ENCODE measurements at places on chromosomes 11 and 22. TPM values are rescaled to one million over a fixed set of nuclear protein-coding genes. Genes with fewer than 3 reads are reported as not detected.

DNA sequence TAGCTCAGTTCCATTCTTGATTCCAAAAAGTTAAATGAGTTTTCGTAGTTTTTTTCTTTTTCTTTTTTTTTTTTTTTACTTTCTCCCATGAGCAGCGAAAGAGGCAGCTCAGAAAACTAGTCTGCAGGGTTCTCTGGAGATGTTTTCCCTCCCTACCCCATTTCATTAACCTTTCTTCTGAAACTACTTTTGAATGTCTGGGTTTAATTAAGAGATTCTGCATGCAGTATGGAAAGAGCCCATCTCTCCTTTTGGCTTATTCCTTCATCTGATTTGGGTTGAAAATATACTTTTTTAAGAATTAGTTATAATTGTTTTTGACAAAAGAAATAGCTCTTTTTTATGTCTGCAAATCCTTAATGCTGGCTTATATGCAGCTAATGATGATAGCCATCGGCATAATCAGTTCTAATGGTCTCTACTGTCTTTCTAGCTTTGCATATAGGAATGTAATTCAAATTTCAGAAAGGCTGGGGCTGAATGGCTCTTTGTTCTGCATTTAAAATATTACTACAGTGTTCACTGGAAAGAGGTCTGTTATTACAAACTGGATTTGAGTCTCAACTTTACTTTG lies 265.3 kb downstream of the FAT3 start:
- no peaks in the 10 kb centered on the region for H3K36me3 ChIP-seq
- no peaks in the 10 kb centered on the region for H3K27me3 ChIP-seq
- no peak for DNase-seq
- H3K27ac ChIP-seq = no peak overlapping the region
- H3K4me1 ChIP-seq = no peaks in the 10 kb centered on the region
- no peak overlapping the region for H3K4me3 ChIP-seq

DNA sequence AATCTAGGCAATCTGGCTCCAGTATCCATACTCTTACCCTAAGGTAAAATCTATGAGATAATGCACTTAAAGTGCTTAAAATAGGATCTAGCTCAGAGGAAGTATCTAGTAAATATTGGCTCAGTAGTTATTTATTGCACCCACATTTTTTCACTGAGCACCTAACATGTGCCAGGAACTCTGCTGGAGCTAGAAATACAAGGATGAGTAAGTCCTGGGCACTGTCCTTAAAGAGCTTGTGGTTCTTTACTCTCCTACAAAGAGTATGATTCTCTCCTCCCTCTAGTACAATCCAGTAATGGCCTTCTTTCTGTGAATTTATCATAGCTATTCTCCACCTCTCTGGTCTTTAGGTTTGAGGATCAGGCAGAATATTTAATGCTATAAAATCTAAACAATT lies 59.2 kb downstream of the DEUP1 start:
- no peaks in the 10 kb centered on the region for H3K36me3 ChIP-seq
- no peak overlapping the region for H3K27ac ChIP-seq
- no peak for DNase-seq
- no peak overlapping the region for H3K4me3 ChIP-seq
- peaks cover 11% of the 10 kb centered on the region for H3K27me3 ChIP-seq
- no peaks in the 10 kb centered on the region for H3K4me1 ChIP-seq

GRCh38 chr11:6531267-6531752 lies 34.2 kb downstream of the DNHD1 start:
- H3K27ac ChIP-seq = no peak overlapping the region
- H3K4me1 ChIP-seq = peaks cover 12% of the 10 kb centered on the region
- peaks cover 34% of the 10 kb centered on the region for H3K36me3 ChIP-seq
- H3K4me3 ChIP-seq = no peak overlapping the region
- DNase-seq = no peak
- no peaks in the 10 kb centered on the region for H3K27me3 ChIP-seq

GRCh38 chr22:48803171-48803947 lies 1024.3 kb downstream of the BRD1 start:
- DNase-seq = no peak
- H3K36me3 ChIP-seq = no peaks in the 10 kb centered on the region
- H3K27ac ChIP-seq = no peak overlapping the region
- no peaks in the 10 kb centered on the region for H3K4me1 ChIP-seq

PKDREJ gene
- not detected for total RNA-seq

Data from activated T-helper 2 cell treated with anti-CD3 and anti-CD28 coated beads, Interferon-gamma antibody, Interleukin-2, Interleukin-4, amounts not matched to agents 10 μg/mL and 5 μg/mL and 100 μg/mL, durations not matched to agents 14 hours and 24 hours and 36 hours (primary cell).